NCI-H774 (cell line): ENCODE measurements at places on chromosomes 7 and 10.

- no peak for DNase-seq
Observed at GRCh38 chr7:132476541-132476940, 99.7 kb downstream of the PLXNA4 start.

GRCh38 chr7:1706381-1706720 lies 36.3 kb downstream of the ELFN1 start:
- DNase-seq: no peak

GRCh38 chr10:89829887-89830269 lies 128.5 kb downstream of the KIF20B start:
- DNase-seq: no peak

GRCh38 chr7:85638394-85638793 lies 451.5 kb upstream of the SEMA3D start:
- no peak for DNase-seq

- DNase-seq: no peak
Observed at GRCh38 chr7:27113991-27114769, 11.7 kb upstream of the HOXA2 start.

- no peak for DNase-seq
Observed at GRCh38 chr10:71584461-71584860, 135.1 kb downstream of the C10orf105 start.

DNA sequence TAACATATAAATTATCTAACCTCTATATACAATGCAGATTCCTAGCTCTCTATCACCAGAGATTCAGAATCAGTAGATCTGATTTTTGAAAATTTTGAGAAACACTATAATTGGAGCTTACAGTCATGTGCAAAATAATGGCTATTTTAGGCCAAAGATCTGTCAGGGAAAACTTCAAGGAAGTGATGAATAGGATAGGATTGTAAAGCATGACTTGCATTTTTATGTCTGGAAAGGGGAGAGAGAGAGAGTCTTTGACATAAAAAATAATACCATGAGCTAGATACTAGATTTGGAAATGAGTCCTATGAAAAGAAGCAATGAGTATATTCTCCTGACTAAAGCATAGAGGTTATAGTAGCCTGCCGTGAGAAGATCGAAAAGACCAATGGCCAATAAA lies 181.1 kb downstream of the SDHAF3 start:
- no peak for DNase-seq

DNA sequence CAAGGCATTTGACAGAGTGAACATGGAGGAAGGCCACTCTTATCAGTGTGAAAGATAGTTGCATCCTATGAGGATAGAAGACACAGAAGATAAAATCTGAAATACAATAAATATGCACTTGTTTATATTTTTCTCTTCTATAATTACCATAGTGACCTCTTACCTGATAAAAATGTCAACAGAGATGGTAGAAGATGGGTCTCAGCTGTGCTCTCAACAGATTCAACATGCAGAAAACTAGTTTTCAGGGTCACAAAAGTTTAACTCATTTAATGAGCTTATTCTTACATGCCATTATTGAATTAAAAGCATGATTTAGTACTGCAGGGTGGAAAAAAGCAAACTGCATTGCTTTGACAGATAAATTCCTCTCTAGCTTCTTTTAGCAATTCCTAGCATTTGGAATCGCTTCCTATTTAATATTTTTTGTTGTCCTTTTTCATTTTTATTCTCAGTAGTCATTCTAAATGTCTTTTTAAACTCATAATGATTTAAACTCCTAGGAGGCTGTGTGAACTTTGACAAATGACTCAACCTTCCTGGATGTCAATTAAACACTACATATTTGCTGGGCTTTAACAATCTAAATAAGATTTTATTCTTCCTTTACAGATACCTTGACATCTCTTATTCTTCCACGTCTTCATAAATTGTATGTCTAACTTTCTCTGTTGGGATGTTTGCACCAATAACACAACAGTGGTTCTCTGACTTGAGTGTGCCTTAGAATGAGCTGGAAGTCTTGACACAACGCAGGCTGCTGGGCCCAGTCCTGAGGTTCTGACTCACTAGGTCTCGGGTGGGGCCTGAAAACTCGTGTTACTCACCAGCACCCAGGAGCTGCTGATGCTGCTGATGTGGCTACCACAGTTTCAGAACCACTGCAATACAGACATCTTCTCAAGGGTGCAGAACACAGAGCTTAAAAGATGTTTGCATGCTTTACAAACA lies 565.5 kb upstream of the IGFBP3 start:
- no peak for DNase-seq

- no peak for DNase-seq
Observed at GRCh38 chr7:15236952-15237351, 324.9 kb downstream of the AGMO start.

- no peak for DNase-seq
Observed at GRCh38 chr7:22733761-22734160, 6.8 kb downstream of the IL6 start.

- DNase-seq: peak; percentile 68
Observed at GRCh38 chr10:76632767-76633051, 1004.9 kb downstream of the KCNMA1 start.

DNA sequence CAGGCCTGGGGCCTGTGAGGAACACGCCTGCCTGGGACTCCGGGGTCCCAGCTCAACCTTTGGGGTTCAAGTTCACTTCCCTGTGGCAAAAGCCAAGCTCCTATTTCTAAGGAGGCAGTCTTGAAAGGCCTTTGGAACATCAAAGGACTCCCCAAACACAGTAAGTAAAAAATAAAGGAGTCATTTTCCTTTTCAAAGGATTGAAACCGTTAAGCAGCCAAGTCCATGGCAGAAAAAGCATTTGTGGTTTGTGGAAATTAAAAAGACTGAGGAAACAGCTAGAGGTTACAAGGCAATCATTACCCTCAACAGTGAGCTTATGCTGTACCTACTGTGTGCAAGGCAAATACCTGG lies 200.8 kb downstream of the MYOF start:
- DNase-seq: no peak

DNA sequence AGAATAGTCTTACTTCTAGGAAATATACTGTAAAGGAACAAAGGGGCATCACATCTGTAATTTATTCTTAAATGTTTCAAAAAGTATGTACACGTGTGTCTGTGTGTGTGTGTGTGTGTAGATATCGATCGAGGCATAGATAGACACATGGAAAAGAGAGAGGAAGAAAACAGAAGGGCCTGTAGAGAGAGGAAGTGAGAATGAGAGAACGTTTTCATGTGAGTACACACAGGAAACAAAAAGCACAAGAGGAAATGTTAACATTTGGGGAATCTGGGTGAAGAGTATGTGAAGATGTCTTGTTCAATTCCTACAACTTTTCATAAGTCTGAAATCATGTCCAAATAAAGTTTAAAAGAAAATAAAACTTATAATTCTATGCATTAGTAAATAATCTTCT lies 286.5 kb upstream of the SORCS1 start:
- no peak for DNase-seq

DNA sequence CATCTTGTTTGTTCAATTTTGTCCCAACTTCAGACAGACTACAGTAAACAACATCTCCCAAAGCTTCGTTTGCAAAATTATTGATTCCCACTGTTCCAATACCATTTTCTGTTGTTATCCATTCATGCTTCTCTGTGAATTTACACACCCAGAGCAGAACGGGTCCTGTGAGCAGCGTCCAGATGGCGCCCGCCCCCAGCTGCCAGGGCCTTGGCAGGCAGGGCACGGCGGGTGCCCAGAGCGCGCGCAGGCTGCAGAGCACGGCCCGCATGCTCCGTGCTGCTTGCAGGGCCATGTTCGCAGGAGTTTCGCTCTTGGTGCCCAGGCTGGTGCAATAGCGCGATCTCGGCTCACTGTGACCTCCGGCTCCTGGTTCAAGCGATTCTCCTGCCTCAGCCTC lies 32.5 kb upstream of the SEPTIN7 start:
- DNase-seq: no peak

DNA sequence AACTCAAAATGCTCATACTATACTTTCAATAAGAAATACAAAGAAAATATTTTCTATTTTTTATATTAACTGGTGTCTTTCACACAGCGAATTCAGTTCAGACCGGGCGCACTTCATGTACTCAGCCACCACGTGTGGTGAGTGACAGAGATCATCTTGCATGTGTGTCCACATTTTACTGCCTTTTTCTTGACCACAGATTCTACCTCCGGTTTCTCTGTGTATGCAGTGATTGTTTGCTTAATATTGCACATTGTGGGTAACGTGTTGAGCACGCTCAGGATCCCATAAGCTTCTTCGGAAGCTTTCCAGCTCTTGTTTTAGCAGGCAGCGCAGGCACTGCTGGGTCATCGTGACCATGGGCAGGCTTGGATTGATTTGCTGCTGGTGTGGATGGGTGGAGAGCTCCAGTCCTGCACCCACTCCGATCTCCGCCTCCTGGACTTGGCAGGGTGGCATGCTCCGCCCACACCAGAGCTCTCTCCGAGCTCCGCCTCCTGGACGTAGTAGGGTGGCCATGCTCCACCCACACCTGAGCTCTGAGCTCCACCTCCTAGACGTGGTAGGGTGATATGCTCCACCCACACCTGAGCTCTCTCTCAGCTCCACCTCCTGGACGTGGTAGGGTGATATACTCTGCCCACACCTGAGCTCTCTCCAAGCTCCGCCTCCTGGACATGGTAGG lies 253.3 kb downstream of the DIP2C start:
- DNase-seq: peak; percentile 56

- DNase-seq: no peak
Observed at GRCh38 chr7:13894377-13894776, 95.1 kb downstream of the ETV1 start.

DNA sequence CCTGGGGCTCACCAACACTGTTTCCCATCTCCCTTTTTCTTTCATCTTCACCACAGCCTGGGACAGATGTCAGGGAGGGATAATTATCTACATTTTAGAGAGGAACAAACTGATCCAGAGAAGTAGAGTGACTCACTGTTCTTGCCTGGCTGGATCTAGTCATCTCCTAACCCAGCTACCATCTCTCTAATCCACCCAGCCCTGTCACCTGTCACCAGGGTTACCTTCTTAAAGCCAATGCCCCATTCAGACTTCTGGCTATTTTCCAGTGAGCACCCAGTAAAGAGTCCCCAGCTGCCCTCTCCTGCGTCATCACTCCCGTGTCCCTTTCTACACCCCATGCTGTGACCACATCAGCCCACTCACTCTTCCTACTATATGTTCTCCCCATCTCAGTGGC lies 68.4 kb upstream of the DUSP5 start:
- no peak for DNase-seq

- no peak for DNase-seq
Observed at GRCh38 chr10:60980997-60981396, 37.0 kb upstream of the RHOBTB1 start.

DNA sequence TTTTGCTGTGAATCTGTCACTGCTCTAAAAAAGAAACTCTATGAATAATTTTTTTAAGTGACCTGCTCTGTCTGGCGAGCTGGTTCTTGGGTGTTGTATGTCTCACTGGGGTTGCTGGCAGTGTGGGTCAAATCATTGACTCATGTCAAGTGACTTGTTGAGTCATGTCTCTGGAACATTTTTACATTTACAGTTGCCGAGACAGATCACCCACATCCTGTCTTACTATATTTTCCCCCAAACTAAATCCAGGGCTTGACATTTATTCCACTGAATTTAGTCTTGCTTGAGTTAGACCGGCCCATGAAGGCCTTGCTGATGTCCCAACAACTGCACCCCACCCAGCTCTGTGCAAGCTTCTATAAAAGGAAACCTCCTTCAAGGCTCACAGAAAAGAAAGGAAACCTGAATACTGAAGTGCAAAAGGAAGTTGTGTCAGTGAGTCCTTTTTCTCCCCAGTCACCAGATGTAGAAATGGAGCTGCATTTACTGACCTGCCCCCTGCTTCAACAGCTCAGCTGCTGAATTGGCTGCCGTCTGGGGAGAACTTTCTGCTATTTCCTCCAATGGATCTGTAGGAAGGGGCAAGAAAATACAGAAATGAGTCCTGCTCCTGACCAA lies 290.3 kb downstream of the TNS3 start:
- DNase-seq: no peak

DNA sequence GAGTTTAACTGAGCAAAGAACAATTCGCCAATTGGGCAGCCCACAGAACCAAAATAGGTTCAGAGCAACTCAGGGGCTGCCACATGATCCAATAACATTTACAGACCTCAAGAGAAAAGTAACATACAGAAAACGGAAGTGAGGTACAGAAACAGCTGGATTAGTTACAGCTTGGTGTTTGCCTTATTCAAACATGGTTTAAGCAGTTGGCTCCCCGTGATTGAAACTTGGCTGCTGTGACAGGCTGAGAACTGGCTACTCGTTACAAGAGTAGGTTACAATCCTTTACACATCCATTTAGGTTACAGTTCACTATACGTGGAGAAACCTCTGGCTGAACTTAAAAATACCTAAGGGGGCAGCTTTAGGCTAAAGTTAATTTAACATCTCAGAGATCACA lies 673.1 kb upstream of the PHF14 start:
- DNase-seq: no peak

DNA sequence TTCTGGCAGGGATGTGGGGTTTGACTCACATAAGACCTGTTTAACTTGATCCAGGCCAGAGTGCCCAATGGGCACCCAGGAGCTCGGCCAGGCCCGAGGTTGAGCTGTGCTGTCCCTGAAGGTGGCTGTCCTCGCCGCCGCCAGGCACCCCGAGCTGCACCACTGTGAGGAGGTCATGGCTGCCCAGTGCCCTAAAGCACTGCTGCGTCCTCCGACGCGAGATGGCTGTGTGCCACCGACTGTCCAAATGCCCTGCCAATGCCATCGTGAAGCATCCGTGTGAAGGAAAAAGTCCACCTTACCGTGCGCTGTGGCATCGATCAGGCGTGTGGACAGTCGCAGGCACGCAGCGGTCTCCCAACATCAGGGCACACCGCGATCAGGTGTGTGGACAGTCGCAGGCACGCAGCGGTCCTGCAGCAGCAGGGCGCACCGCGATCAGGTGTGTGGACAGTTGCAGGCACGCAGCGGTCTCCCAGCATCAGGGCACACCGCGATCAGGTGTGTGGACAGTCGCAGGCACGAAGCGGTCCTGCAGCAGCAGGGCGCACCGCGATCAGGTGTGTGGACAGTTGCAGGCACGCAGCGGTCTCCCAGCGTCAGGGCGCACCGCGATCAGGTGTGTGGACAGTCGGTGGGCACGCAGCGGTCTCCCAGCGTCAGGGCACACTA lies 120.3 kb downstream of the VIPR2 start:
- no peak for DNase-seq

DNA sequence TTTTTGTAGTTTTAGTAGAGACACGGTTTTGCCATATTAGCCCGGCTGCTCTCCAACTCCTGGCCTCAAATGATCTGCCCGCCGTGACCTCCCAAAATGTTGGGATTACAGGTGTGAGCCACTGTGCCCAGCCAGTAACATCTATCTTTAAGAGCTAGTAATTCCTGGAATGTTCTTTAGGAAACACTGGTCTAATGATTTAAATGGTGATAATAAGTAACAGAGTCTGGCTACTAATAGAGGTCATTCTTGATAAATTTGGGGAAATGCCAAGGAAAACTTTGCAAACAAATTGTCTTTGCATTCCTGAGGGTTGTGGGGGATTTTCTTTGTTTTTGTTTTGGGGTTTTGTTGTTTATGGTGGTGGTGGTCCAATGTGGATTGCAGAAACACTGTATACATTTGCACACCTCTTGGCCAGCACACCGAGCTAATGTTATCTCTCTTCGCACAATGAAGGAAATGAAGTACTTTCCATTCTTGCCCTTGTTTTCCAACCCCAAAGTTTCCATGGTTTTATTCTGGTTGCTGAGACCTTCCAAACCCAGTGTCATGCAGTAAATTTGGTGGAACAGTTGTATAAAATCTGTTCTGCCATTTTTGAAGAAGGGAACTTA lies 51.3 kb upstream of the WIPF3 start:
- no peak for DNase-seq
